Stimulated activated CD8-positive, alpha-beta memory T cell treated with anti-CD3 and anti-CD28 coated beads, Interleukin-7, amount 100 ng/mL, for 1 hour (primary cell): ENCODE measurements at places on chromosomes 4 and X.

- no peak for DNase-seq
Measured at GRCh38 chr4:16503421-16504100, 277.3 kb upstream of the TAPT1 start.

DNA sequence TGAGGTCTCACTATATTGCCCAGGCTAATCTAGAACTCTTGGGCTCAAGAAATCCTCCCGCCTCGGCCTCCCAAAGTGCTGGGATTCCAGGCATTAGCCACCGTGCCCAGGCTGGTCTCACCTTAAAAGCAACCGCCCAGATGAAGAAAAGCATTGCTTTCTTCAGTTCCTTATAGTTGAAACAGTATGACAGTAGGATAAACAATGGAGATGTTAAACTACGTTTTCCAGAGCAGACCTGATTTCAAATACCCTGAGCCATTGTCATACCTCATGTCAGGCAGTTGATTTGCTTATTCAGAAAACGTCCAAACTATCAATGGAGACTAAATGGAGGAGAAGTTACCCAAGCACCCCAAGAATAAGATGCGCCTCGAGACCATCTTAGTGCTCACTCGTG lies 26.3 kb upstream of the TMEM131L start:
- DNase-seq, result no peak

DNA sequence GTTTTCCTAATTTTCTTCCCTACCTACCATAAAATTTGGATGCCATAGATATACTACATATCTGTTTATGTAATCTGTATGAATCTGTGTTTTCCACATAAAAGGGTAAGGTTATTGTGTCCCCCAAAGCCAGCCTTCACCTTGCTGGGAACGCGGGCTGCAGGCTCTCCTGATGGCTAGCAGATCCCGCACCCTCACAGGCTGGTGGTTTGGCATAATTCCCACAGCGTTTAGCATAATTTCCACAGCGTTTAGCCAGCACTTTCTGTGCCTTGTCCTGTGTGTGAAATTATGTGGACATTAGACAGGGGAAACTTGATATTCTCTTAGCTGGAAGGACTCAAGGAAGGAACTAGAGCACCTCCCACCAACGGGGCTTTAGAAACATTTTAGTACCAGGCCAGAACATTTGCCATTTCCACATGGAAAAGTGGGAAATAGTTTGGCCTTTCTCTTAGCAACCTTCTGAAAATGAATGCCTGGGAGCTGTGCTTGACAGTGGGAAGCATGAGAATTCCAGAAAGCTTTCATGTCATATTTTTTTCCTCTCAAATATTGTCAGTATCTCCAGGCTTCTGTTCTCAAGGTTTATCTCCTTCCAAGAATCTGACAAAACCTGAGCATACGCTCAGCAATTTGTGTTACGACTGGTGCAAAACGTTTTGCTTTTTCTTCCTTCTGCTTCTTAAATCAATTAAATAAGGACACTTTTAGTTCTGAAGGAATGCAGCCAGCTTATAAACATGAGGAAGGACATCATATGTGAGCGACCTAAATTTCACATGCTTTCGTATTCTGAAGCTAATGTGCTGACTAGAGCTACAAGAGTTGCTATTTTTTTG lies 67.9 kb downstream of the STK32B start:
- no peak for DNase-seq

DNA sequence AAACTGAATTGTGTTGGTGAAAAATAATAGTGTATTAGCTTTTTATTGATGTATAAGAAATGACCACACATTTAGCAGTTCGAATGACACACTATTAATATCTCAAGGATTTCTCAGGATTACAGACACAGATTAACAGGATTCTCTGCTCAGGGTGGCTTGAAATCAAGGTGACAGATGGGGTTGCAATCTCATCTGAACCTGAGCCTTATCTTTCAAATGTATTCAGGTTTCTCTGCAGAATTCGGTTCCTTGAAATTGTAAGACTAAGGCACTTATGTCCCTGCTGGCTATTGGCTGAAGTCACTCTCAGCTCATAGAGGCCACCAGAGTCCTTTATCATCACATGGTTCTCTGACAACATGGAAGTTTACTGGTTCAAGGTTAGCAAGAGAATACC lies 1780.1 kb downstream of the ARAP2 start:
- DNase-seq, result no peak

GRCh38 chrX:20144491-20144890 lies 2.9 kb upstream of the EIF1AX start:
- no peak for DNase-seq

GRCh38 chrX:97027384-97027922 lies 143.7 kb downstream of the RPA4 start:
- DNase-seq, result no peak

GRCh38 chrX:129634541-129634940 lies 20.2 kb downstream of the APLN start:
- DNase-seq, result no peak

DNA sequence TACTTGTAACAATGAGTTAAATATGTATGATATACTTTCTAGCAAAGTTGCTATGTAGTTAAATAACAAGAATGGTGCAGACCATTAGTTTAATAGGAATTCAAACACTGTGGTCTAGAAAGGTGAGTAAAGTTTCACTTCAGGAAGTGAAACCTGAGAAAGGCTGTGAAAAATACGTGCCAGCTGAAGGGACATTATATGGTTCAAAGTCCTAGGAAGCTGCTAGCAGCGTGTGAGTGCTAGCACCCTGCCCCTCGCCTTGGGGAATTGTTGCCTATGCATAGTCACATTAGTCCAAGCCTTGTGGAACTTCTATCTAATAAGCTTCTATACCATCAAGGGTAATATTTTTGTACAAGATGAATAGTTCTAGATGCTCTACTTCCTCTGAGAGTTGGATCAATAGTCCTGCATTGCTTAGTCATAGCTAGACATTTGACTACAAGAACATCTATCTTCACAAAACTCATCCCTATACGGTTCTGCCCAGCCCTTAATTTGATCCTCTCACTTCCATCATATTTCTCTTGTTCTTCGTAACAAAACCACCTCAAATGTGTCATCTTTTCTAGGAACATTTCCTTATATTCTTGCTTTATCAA lies 45.8 kb upstream of the ARSJ start:
- no peak for DNase-seq

DNA sequence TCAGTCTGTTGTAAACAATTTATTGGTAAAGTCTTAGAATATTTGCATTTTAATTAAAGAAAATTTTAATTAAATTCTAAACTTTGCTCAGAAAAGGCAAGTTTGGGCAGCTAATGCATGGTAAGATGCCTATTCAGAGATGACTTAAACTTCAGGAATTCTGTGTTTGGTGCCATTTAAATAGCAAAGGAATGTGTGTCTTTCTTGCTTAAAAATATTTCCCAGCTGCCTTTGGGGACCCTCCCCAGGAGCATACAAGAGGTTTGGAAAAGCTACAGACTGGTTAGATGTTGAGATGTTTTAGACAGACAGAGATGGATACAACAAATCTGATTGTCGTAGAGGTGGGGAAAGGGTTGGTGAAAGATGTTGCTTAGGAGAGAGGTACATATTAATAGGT lies 36.5 kb downstream of the AFF2 start:
- no peak for DNase-seq
